M059J (cell line): ENCODE measurements at places on chromosomes 5 and 9. TPM values are rescaled to one million over a fixed set of nuclear protein-coding genes. Genes with fewer than 3 reads are reported as not detected.
A peak's percentile ranks its signal among the peaks of the same experiment; 100 is the strongest.

GRCh38 chr9:26770821-26771220 is 121.8 kb downstream of the CAAP1 start:
- no peak for DNase-seq

- no peak for DNase-seq
These were observed 1.4 kb downstream of the AKNA start for GRCh38 chr9:114386361-114386885.

GRCh38 chr5:13581914-13582313 is 362.6 kb downstream of the DNAH5 start:
- DNase-seq: no peak

DNA sequence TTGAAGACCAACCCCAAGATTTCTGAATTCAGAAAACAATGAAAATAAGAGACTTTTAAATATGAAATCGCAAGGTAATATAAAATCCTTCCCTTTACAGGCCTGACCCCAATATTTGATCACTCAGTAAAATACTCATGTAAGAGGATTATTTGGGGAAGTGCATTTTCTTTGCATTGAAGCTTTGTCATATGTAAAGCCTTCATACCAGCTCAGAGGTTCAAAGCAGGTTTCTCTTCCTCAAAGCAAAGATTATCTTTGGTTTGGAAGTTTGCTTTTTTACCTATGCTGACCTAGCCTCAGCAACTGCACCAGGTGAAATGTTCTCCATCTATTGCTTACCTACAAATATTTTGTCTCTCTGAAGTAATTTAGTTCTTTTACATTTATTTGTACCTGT is 106.5 kb upstream of the PARP8 start:
- DNase-seq: no peak

GRCh38 chr9:126699401-126699881 is 85.7 kb downstream of the LMX1B start:
- no peak for DNase-seq

DNA sequence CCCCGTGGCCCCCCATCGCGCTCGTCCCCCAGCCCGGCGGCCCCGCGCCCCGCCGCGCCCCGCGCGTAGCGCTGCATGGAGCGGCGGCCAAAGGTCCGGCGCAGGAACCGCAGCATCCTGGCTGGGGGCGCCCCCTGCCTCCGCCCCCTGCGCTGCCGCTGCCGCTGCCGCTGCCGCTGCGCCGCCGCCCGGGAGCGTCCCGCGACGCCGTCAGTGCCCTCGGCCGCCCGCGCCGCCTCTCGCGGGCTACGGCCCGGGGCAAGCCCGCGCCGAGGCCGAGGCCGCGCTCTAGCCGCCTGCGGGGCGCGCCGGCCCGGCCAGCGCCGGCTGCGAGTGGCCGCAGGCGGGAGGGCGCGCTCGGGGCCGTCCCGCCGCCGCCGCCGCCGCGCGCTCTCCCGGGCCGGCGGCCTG is 523 bp downstream of the EPB41L4B start:
- DNase-seq: no peak

DNA sequence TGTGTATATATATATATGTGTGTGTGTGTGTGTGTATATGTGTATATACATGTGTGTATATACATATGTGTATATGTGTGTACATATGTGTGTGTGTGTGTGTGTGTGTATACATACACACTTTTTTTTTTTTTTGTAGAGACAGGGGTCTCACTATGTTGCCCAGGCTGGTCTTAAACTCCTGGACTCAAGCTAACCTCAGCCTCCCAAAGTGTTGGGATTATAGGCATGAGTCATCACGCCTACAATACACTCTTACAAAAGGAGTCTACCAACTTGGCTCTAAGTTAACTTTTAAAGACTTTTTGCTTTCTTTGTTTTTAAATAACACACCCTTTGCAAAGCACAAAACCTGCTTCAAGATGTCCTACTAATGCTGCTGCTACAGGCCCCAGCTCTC is 2.1 kb downstream of the C9orf78 start:
- peak; percentile 46 for DNase-seq

GRCh38 chr9:137438591-137439157 is 2.5 kb downstream of the ENTPD8 start:
- no peak for DNase-seq

The CDX1 gene
- total RNA-seq: not detected in 2 replicates

The BTNL9 gene
- total RNA-seq: not detected in 2 replicates

DNA sequence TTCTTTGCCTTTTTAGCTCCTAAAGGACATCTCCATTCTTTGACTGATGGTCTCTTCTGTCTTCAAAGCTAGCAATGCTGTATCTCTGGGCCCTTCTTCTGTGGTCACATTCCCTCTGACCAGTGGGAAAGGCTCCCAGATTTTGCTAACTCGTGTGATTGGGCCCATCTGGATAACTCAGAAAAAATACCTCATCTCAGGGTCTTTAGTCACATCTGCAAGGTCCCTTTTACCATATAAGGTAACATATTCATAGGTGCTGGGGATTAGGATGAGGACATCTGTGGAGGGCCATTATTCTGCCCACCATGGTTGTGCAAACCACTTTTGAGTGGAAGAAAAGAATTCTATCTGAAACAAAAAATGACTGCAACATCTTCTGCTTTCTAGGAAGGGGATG is 76.3 kb upstream of the MAMDC2 start:
- DNase-seq: no peak

DNA sequence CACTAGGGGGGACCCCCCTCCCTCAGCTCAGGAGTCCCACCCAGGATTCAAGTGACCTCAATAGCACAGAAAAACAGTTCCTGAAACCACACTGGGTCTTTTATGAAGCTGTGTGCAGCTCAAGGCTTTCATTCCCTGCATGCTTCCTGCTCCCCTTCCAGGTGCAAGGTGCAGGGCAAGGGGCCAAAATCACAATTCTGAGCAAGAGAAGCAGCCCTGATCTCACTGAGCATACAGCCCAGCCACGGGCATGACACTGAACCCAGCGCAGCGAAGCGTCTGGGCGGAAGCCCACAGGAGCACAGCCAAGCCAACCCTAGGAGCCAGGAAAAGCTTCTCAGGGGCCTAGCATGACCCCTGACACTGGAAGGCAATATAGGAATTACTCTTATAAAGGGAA is 62.9 kb downstream of the IRX2 start:
- DNase-seq: no peak

The SAP30L gene
- 17.2 and 59.2 TPM in 2 replicates for total RNA-seq

DNA sequence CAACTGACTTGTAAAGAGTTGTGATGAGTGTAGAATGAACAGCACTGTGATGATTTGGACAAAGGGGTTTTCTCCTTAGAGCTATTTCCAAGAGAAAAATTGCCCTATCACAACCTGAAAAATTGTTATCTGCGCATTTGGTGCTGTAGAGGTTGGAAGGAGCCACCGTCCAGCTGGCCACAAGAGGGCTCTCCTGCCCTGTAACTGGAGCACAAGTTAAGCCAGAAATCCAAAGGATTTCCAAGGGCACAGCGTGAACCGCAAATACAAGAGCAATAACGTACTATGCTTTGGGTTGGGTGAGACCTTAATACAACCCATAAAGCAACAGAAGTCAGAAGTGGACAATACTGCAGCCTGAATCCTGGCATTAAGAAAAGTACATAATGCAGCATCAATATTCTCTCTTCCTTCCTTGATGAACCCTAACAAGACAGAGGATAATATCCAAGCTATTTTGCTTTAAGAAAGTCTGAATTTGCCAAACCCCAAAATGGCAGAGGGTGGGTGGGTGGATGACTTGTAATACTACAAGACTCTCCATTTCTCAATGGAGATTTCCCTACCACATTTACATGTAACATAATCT is 56.8 kb upstream of the SMIM32 start:
- peak; percentile 64 for DNase-seq

DNA sequence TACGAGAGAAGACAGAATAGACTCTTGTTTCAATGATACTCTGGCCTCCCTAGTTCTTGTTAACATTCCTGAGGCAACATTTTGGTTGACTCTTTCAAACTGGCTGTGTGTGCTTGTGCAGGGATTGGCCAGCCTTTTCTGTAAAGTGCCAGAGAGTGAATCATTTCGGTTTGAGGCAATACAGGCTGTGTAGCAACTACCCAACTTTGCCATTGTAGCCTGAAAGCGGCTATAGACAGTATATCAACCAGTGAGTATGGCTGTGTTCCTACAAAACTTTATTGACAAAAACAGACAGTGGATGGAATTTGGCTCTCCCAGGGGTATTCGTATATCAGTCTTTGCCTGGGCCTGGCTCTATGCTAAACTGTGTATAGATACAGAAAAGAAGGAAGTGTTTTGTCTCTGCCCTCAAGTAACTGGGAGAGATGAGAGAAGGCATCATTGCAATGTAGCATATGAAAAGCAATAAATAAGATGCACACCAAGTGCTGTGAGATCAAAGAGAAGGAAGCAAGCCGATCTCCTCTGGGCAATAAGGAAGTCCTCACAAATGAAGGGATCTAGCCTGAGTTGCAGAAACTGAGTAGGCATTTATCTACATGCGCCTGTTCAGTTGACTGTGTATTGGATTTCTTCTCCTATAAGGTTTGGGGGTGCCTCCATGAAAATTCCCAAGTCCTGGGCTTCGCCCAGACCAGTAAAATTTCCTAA is 568.0 kb upstream of the KLF4 start:
- DNase-seq: peak; percentile 96

GRCh38 chr5:33726422-33727165 is 165.2 kb downstream of the ADAMTS12 start:
- DNase-seq: peak; percentile 82

The STKLD1 gene
- total RNA-seq: not detected in 2 replicates

DNA sequence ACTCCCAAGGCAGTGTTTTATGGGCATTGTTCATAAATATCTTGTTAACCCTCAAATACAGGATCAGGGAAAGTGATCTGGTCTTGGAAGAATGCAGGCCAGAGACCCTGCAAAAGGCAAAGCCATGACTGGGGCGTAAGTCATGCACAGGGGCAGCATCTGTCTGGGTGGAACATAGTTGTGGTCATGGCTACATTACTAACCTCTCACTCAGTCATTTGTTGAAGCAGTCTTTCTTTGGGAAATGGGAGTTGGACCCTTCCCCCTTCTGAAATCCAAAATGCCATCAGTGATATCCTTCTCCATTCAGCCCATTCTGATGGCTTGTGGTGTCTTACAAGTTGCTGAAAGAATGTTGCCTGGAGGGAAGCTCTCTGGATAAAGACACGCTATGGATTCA is 68.1 kb downstream of the GDNF start:
- peak; percentile 100 for DNase-seq

- DNase-seq: no peak
These were observed 237.4 kb upstream of the WWC1 start for GRCh38 chr5:168054091-168054490.

The ARL14EPL gene
- total RNA-seq: 0.37 TPM in 1 of 2 replicates, not detected in the other

DNA sequence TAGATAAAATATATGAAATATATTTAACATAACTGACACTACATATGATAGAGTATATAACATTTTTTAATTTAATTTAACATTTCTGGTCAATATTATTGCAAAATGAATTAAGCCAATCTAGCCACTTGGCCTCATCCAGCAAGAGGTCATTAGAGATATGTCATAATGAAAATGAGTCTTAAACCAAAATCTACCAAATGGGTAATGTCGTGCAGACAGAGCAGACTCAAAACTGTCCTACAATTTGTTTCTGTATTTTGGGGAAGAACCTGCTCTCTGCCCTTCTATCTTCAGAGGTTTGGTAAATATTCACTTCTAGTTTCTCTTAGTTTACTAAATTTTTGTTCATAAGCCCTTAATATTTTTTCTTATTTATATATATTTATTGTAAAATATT is 61.4 kb downstream of the ARHGEF28 start:
- no peak for DNase-seq

The TMEFF1 gene
- 0.05 and 4.0 TPM in 2 replicates for total RNA-seq

DNA sequence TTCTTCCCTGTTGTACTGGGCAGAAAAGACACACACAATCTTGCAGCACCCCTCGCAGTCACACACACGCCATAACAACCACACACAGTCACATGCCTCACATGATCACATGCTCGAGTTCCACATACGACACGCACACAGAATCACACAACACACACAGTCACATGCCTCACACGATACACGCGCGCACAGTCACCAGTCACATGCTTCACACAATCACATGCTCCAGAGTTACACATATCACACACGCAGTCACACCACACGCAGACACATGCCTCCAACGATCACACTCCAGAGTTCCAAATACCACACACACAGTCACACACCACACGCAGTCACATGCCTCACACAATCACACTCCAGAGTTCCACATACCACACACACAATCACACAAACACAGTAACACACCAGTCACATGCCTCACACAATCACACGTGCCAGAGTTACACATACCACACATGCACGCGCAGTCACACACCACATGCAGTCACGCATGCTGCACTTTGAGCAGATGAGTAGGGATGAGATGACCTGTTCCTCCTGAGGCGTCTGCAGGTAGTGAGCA is 49.0 kb upstream of the LRRC14B start:
- no peak for DNase-seq

- peak; percentile 35 for DNase-seq
These were observed 48.1 kb downstream of the SPATA31C2 start for GRCh38 chr9:88090151-88090581.

- no peak for DNase-seq
These were observed 27.3 kb upstream of the UBAC1 start for GRCh38 chr9:135988493-135988892.

The SLCO4C1 gene
- total RNA-seq: 0.10 TPM in 1 of 2 replicates, not detected in the other

The PCDHGB4 gene
- not detected in 2 replicates for total RNA-seq

The DCANP1 gene
- not detected in 2 replicates for total RNA-seq

The PRUNE2 gene
- total RNA-seq: 4.8 and 7.2 TPM in 2 replicates

The CYSRT1 gene
- 0.44 and 1.0 TPM in 2 replicates for total RNA-seq

The LCP2 gene
- 0.69 TPM in 1 of 2 replicates, not detected in the other for total RNA-seq
